ENCODE measurements at places on chromosomes 4 and X.

DNA sequence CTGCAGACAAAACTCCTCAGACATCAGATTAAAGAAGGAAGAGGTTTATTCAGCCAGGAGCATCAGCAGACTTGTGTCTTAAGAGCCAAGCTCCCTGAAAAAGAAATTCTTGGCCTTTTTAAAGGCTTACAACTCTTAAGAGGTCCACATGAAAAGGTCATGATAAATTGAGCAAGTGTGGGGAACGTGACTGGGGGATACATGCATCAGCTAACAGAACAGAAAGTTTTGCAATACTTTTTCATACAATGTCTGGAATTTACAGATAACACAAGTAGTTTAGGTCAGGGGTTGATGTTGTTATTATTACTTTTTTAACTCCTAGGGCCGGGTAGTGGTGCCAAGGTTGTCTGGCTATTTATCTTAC, 55.6 kb upstream of the RBMX start:
- no peaks in the 10 kb centered on the region for H3K4me1 ChIP-seq
- H3K27me3 ChIP-seq, result no peaks in the 10 kb centered on the region

DNA sequence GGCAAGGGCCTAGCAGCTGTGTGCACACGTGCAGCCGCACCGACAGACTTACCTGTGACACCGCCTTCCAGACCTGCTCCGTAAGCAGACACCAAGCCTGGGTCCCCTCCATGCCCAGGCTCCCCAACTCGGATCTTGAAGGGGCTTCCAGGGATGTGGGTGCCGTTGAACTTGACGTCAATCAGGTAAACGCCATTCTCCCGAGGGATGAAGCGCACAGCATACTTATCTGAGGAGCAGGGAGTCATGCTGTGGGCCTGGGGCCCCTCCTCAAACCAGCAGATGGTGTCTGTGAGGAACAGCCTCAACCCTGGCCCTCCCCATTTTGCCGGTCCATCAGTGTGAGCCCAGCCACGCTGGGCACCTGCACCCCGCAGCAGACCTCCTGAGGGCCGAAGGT, 24.5 kb downstream of the FLNA start:
- H3K4me1 ChIP-seq, result no peaks in the 10 kb centered on the region
- no peak overlapping the region for H3K4me3 ChIP-seq
- H3K27me3 ChIP-seq, result no peaks in the 10 kb centered on the region

DNA sequence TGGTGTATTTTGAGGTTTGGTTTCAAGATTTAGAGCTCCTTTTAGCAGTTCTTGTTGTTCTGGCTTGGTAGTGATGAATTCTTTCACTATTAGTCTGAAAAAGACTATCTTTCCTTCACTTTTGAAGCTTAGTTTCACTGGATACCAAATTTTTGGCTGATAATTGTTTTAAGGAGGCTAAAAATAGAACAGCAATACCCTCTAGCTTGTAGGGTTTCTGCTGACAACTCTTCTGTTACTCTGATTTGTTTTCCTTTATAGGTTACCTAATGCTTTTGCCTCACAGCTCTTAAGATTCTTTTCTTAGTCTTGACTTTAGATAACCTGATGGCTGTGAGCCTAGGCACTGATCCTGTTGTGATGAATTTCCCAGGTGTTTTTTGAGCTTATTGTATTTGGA, 33.6 kb upstream of the HEPH start:
- no peaks in the 10 kb centered on the region for H3K27me3 ChIP-seq
- H3K36me3 ChIP-seq, result no peaks in the 10 kb centered on the region

GRCh38 chrX:138127314-138127713, 561.4 kb downstream of the ZIC3 start:
- H3K36me3 ChIP-seq, result no peaks in the 10 kb centered on the region
- no peak overlapping the region for H3K4me3 ChIP-seq
- H3K27me3 ChIP-seq, result no peaks in the 10 kb centered on the region
- H3K27ac ChIP-seq, result no peak overlapping the region
- no peak for DNase-seq

GRCh38 chr4:110994781-110995180, 371.9 kb upstream of the PITX2 start:
- no peak overlapping the region for H3K4me3 ChIP-seq
- no peak overlapping the region for H3K27ac ChIP-seq
- H3K36me3 ChIP-seq, result no peaks in the 10 kb centered on the region
- H3K4me1 ChIP-seq, result no peaks in the 10 kb centered on the region
- no peak for DNase-seq

GRCh38 chrX:17053502-17053901, 107.0 kb downstream of the REPS2 start:
- peak; percentile 12 for DNase-seq
- H3K4me3 ChIP-seq, result no peak overlapping the region
- H3K27ac ChIP-seq, result no peak overlapping the region
- peaks cover 4% of the 10 kb centered on the region for H3K4me1 ChIP-seq

GRCh38 chr4:26173619-26174018, 147.2 kb upstream of the RBPJ start:
- no peaks in the 10 kb centered on the region for H3K36me3 ChIP-seq
- H3K4me3 ChIP-seq, result no peak overlapping the region
- peaks cover 4% of the 10 kb centered on the region for H3K27me3 ChIP-seq
- H3K4me1 ChIP-seq, result no peaks in the 10 kb centered on the region
